Activated T-cell treated with anti-CD3 and anti-CD28 coated beads, Interleukin-2, amount 50 U/mL, for 72 hours (primary cell): ENCODE measurements at places on chromosomes 5 and 9. TPM values are rescaled to one million over a fixed set of nuclear protein-coding genes. Genes with fewer than 3 reads are reported as not detected.

GRCh38 chr9:105309531-105309931 is 65.1 kb downstream of the SLC44A1 start:
- DNase-seq = no peak

GRCh38 chr5:120466341-120467006 is 2.4 kb downstream of the PRR16 start:
- DNase-seq = no peak

GRCh38 chr9:16345902-16346301 is 524.6 kb downstream of the BNC2 start:
- no peak for DNase-seq

DNA sequence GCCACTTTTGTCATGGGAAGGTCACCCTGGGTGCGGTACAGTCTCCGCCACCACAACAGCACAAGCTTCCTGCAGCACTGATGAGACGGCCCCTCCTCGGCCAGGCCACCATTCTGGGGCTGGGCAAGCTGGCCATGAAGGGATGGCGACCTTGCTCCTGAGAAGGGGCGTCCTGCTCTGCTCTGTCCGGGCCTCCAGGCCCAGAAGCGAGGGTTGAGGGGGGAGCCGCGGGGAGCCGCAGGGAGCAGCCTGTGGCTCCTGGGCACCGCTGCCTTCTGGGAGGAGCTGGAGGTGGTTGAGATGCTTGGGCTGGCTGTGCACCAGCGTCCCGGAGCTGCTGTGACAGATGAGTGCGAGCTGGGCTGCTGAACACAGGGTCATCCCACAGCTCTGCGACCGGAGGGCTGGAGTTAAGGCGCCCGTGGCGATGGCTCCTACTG is 84.3 kb upstream of the RAPGEF1 start:
- DNase-seq = no peak

- DNase-seq = no peak
Measured at GRCh38 chr9:120152295-120152694, 427.7 kb downstream of the CDK5RAP2 start.

- DNase-seq = no peak
Measured at GRCh38 chr5:30099634-30100033, 1093.9 kb upstream of the CDH6 start.

DNA sequence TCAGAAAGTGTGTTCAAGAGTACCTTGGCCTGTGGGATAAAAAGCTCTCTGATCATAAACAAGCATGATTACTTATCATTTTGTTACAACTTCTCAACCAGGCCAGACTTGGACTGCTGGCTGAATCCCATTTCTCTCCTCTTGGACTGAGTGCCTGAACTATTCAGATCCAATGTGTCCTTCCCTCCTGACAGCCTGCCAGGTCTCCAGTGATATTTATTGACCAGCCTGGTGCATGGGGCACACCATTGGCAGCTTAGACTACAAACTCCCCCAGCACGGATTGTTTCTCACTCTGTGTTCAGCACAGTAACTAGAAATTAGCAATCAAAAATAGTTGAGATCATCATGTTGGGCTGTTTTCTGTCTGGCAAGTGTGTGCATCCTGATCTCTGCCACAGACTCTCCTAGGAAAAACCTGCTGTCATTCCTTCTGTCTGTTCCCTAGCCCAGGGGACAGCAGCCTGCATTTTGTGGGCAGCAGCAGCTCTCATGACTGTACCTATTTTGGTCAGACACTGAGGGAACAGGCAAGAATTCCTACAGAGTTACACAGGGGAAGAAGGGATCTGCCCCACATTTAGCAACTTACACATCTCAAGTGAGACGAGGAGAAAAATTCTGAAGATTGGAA is 348.1 kb downstream of the ADAMTS6 start:
- DNase-seq = no peak

- DNase-seq = no peak
Measured at GRCh38 chr5:141485321-141486055, 658 bp downstream of the PCDHGC4 start.

DNA sequence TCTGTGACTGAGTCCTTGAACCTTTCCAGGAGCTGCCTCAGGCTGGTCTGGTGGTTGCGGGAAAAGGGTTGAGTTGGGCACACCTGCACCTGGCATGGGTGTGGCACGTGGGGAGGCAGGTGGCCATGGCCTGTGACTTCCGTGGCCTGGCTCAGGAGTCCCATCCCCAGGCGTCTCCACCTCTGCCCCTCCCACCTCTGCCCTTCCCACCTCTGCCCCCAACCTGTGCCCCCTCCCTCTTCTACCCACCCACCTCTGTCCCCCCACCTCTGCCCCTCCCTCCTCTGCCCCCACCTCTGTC is 1.9 kb upstream of the QRFP start:
- no peak for DNase-seq

DNA sequence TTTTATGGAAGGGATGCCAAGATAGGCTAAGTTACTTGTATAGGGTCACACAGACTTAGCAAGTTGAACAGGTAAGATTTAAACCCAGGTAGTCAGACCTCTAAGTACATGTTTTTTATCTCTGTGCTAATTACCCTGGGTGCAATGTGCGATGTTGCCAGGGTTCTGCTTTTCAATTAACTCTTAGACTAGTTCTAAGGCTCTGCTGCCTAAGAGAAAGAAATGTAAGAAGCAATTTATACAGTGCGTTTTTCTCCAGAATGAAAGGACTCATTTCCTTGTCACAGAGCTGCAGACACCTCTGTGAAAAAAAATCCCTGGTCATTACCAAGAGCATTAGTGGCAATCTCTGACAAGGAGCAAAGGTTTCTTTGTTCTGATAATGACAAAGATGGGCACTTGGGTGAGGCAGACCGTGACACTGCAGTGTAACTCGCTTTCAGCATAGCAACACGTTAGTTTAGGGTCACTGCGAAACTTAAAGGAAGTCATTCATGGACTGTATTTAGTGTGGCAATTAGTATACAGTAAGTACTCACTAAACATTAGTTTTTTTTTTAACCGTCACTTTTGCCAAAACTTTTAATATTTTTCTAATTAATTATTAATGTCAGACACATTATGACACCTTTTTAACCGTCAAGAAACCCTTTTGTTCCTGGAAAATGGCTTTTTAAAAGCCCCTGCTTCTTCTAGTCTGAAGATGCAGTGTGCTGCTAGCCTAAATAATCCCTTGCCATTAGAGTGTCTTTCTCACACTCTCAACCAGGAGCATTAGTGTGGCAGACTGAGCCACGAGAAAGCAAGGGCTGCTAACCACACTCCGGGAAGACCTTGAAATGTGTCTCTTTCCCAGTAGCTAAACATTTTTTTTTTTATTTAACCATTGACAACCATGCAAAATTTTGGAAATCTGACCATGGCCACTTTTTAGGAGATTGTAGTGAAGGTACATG is 520.0 kb upstream of the C9orf72 start:
- no peak for DNase-seq

- DNase-seq = no peak
Measured at GRCh38 chr5:59764361-59764760, 129.2 kb downstream of the PDE4D start.

DNA sequence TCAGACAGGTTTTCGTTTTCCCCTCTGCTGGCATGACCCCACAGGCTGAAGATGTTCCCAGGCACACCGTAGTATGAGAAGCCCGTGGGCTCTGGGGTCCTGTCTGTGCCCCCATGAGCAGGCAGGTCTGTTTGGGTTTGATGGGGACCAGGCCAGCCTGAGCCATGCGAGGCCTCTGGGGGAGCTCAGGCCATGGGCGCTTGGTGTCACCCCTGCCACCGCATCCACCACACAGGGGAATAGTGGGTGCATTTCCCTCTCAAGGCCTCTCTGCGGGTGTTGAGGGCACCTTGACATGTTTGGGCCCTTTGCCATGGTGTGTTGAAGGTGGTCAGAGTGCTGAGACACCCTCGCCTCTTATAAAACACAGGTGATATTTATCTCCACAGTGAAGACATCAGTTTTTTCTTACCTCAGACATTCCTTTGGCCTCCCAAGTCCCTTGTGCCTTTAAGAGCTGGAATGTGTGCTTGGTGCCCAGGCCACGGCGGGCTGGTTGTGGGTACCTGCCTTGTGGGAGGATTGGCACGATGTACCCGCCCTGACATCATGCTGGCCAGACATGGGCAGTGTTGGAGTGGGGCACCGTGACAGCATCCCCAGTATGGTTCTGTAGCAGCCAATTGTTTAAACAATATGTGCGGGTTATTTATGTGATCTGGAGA is 68.3 kb downstream of the WNK2 start:
- DNase-seq = no peak

DNA sequence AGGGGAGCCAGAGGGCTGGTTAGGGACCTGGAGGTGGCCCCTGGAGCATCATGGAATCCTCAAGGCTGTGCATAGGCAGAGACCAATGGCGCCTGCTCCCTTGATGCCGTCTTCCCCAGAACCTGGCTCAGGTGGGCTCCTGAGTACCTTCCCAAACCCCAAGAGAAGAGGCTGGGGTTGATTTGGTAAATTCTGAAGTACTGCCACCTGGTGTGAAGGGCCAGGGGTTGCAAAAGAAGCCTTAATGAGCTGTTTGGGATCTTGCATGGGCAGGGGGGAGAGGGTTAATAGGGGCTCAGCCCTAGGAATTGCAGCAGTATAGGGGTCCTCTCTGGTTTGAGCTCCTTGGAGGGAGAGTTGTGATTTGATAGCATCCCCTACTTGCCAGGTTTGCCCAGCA is 52.1 kb downstream of the CYSTM1 start:
- DNase-seq = no peak

DNA sequence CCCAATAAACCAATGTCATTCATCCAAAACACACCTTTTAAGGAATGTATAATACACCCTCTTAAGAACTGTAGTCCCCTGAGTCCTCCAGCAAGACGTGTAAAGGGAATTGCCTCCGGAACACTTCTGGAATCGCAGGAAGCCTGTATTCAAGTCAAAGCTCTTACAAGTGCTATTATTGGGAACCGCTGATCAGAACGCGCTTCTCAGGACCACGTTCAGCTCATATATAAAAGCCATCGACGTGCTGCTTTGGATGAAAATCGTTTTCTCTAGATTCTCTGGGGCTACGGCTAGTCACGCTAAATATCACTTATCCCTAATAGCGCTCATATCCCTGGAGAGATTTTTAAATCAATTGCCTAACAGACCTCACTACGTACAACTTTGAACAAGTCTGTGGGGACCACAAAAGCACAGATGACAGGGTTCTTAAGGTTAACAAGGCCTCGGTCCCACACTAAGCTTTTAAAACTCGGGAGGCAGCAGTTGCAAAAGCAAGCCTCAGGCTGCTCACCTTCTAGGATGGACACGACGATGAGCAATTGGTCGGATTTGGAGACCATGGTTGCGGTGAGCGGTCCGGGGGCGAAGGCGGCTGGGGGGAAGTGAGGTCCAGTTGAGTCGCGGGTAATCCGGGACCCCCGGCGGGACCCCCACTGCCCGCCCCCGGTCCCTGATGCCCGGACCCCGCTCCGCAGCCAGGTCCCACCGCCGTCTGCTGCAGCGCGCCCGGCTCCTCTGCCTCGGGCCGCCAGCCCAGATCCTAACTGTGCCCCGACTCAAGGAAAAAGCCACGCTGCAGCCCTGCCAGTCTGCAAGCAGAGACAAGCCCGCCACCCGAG is 548 bp downstream of the CEP120 start:
- peak; percentile 37 for DNase-seq

DNA sequence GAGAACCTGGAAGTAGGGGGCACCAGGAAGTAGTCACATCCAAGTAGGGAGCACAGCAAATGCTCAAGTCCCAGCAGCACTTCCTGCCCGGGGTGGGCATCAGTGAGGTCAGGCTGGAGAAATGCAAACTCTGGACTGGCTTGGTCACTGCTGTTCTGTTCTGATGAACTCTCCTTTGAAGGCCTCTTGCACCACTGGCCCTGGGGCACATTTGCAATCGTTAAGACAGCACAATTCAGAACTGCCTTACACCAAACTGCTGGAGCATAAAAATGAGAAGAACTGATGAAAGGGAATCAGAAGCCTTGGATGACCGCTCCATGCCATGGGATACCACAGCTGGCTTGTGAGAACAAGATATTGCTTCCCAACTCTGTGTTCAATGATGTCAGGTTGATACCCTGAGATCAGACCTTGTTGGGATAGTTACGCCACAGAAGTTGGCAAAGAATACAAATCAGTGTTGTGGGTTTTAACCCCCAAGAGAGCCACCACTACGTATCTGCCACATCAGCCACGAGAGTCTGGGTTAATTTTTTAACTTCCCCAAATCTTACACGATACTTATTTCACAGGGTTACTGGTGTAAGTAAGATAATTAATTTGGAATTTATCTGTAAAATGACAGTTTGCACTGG is 42.3 kb upstream of the ZSWIM6 start:
- no peak for DNase-seq

DNA sequence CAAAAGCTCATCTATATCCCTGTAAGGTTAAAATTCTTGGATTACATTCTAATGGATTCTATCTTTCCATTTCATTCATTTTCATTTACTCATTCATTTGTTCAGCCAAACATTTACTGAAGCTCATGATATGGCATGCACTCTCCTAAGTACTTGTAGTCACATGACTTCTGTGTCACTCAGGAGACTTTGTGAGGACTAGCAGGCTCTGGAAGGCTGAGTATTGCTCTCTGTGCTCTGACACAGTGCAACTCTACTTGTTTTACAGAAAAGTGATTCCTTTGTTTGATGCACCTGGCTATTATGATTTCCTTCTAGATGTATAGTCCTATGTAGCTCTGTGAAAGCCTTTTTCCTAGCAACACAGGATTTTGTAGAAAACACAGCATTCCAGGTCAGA is 53.0 kb downstream of the YIPF5 start:
- DNase-seq = no peak

- DNase-seq = no peak
Measured at GRCh38 chr9:81631218-81631745, 58.1 kb downstream of the TLE1 start.

DNA sequence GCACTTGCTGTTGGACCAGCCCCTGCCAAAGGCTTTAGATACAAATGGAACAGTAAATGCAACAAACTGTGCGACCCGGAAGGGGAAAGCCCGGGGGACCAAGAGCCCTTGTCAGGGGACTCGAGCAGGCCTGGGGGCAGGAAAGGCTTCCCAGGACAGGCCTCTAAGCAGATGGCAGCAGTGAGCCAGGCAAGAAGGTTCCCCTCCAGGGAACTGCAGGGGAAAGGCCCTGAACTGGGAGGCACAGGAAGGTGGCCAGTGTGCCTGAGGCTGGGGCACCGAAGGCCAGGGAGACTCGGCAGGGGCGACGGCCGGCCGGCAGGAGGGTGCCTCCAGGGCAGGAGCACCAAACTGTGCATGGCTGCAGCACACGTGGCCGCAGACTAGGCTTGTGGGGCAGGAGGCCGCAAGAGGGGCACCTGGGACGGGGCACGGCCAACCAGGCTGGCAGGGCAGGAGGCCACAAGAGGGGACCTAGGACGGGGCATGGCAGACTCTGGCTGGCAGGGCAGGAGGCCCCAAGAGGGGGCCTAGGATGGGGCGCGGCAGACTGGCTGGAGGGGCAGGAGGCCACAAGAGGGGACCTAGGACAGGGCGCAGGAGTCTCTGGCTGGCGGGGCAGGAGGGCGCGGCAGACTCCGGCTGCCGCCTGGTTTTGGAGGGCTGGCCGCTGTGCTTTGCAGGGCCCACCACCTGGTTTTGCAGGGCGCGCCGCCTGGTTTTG is 10.0 kb downstream of the VAV2 start:
- DNase-seq = no peak

PRLR gene
- 0.25 TPM for total RNA-seq

TIMD4 gene
- total RNA-seq = 10.6 TPM

PCDHGB2 gene
- total RNA-seq = 0.34 TPM

GBGT1 gene
- 0.86 TPM for total RNA-seq

HMCN2 gene
- 0.12 TPM for total RNA-seq

WDR38 gene
- not detected for total RNA-seq

GHR gene
- total RNA-seq = not detected
